ENCODE measurements at places on chromosomes 12 and 14.

DNA sequence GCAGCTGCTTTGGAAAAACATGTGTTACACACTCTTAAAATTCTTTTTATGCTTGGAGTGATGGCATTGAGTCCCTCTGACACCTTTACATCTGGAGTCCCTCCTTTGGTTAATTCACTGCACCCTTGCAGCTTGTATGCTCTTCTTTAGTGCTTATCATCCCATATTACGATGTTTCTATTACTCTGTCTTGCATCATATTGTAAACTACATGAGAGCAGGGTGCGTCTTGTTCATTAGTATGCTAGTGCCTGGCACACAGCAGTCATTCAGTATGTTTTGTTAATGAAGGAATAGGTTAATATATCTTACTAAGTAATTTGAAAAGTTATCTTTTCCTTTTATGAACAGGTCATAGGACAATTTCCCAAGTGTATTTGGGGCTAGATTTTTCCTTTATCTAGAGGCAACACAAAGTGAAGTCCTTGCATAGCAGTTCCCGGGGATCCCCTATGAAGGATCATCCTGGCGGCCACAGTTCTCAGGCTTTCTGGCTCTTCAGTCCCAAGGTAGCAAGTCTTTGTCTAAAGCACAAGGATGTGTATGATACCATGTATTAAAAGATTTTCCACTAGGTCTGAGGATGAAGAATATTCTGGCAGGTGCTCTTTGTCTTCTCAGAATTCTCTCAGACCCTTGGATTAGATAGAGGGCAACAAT is 363.8 kb downstream of the FUT8 start:
- DNase-seq = no peak

DNA sequence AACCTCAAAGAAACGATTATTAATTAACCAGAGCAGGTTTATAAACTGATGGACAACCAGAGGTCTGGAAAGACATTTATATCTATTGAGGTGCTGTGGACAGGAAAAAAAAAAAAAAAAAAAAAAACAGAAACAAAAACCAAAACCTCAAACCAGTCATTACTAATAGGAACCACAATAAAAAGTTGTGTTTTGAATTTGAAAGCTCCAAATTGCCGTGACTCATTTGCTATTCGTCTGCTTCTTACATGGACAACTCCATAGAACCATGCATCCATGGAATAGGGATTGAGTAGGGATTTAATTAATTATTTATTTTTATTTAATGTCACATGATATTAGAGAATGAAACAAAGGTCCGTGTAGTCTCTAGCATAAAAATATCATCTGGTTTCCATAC is 134.1 kb upstream of the SSTR1 start:
- no peak for DNase-seq

GRCh38 chr14:43914041-43914693 is 592.9 kb downstream of the FSCB start:
- no peak for DNase-seq

DNA sequence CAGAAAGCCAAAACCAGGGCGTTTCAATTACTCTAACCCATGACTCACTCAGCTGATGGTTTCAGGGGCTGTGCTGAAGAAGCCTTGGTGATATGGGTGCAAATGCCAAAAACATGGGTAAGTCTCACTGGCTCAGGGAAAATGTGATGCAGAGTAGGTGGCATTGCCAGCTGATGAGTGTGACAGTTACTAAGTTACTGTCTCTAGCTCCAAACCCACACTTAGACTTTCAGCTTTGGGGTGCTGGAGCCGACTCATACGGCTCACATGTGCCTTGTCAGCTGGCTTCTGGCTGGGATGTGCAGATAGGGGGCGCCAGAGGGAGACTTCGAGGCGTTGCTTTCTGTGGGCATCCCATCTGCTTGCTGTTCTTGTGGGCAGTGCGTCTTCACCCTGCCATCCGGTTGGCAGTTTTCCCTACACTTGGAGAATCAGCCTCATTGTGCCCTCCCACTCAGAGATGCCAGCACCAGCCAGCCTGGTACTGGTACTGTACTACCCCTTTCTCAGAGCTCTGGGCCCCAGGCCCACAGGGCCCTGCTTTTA is 11.1 kb upstream of the KRT7 start:
- peak; percentile 62 for DNase-seq

- DNase-seq = no peak
These were observed 162.5 kb downstream of the PPM1H start for GRCh38 chr12:62772416-62772955.

DNA sequence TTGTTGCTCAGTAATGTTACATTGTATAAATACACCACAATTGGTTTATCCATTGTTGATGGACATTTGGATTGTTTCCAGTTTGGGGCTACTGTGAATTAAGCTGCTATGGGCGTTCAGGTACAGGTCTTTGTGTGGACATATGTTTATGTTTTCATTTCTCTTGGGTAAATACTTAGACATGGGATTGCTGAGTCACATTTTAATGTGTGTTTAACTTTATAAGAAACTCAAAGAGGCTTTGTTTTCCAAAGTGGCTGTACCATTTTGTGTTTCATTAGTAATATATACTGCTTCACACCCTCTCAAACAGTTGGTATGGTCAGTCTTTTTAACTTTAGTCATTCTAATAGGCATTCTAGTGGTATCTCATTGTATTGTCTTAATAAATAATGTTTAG is 225.0 kb downstream of the SPTSSA start:
- DNase-seq = no peak

- no peak for DNase-seq
These were observed 36.5 kb downstream of the SSH1 start for GRCh38 chr12:108820707-108821406.

DNA sequence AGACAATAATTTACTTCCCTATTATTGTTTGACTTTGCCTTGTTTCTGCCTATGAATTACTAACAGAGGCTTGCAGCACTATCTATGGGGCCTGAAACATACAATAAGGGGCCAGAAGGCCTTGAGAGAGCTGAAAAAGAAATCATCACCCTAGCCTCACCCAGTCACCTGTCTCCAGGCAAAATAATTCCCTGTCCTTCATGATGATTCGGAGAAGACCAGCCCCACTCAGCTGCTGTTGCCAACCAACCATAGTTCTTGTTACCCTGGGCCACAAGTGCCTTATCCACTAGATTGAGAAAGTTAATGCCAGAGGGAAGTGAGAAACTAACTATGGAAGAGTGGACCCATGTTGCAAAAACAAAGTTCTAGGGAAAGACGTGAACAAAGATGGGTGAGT is 97.1 kb downstream of the ARF6 start:
- no peak for DNase-seq

DNA sequence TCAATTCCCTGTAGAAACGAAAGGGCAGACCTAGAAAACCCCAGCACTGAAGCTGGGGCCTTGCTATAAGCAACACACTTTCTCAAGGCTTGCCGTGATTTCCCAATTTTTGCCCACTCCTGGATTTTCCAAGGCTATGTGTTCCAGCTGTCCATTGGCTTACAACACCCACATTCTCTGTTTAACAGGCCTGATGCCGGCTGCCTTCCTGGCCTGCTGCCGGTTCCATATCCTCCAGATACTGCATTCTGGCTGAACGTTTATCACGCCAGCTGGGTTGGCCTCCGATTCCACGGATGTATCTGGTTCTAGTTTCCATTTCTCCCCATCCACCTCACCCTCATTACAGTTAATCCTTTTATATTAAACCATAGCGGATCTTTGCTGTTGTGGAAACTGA is 2.0 kb upstream of the PCNX1 start:
- peak; percentile 27 for DNase-seq

- no peak for DNase-seq
These were observed 184.6 kb downstream of the SLC6A15 start for GRCh38 chr12:84727961-84728360.

DNA sequence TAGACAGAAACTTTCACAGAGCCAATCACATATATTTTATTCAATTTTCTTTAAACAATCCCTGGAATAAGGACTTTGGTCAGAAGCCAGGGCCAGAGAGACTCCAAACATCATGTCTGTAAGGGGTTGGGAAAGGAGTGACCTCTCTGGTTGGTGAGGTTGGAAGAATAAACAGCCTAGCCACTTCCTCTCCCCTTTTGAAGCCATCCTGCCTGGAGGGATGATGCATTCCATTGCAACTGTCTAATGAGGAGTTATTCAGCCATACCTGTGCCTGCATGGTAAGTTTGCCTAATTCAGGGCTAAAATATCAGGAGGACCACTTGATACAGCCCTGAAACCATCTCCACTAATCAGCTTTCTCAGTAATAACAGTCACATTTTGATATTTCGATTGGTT is 299.8 kb downstream of the KCNH5 start:
- DNase-seq = no peak

- DNase-seq = no peak
These were observed 74.9 kb downstream of the CRADD start for GRCh38 chr12:93751864-93752610.

- peak; percentile 43 for DNase-seq
These were observed 32.6 kb upstream of the MAX start for GRCh38 chr14:65134651-65135579.

DNA sequence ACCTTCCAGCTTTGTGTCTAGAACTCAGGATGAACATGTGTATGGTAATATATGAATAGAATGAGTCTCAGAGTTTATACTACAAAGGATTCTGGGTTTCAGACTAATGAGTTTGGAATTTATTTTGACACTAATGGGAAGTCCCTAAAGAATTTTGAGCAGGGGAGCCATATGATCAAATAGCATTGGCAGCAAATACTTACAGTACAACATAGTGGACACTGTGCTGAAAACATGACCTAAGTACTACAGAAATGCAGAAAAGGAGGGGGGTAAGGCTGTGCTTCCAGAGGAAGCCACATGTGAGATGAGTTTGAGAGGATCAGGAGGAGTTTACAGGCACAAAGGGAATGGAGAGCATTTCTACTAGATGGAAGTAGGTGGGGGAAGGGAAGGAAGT is 225.8 kb downstream of the C12orf42 start:
- DNase-seq = no peak

DNA sequence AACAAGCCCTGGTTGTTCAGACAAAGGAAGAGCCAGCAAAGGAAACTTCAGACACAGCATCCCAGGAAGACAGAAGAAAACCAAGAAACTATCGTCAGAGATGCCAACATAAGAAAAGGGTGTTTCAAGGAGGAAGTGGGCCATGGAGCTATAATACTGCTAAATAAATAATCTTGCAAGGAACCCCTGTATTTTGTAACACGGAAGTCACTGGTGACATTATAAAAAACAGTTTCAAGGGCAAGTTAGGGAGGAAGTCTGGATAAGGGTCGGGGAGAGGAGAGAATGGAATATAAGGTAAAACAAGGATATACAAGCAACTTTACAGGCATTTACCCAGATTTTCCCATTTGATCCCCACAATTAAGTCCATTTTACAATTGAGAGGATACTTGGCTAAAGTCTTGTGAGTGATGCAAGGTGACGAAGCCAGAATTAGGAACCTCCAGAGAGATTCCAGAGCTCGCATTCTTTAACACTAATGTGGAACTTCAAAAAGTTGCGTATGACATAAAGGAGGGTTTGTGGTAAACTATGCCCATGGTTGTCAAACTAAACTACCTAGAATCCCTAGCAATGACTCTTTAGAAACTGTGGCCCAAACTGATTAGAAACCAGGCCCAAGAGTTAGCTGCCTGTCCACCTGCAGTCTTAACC is 46.4 kb downstream of the PPM1H start:
- no peak for DNase-seq

GRCh38 chr14:59299731-59300130 is 111.3 kb downstream of the DAAM1 start:
- DNase-seq = no peak

DNA sequence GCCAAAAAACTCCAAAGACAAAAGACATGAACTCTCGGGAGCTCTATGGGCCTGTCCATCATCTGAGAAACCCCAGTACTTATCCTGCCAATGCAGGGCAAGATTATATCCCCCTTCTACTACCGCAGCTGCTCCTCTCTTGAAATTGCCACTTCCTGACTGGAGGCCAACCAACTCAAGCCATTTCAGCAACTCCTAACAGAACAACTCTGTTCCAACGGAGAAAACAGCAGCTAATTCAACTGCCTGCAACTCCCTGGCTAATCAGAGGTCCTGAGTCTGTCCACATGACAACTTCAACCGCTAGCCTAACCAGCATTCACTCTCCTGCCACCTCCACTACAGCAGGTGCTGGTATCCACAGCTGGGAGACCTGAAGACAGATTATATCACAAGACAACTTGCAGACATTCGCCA is 24.1 kb downstream of the CEP83 start:
- DNase-seq = no peak

Measured in left colon (tissue), 2 donors.